Activated T-helper 1 cell treated with anti-CD3 and anti-CD28 coated beads, Interleukin-12 subunit alpha, Interleukin-12 subunit beta, Interleukin-2, Interleukin-4 antibody, amounts not matched to agents 30 ng/mL and 10 ng/mL and 1 ng/mL, durations not matched to agents 14 hours and 24 hours and 36 hours (primary cell): ENCODE measurements at places on chromosomes 4 and X. TPM values are rescaled to one million over a fixed set of nuclear protein-coding genes. Genes with fewer than 3 reads are reported as not detected.

Gene HTATSF1
- total RNA-seq: 50.2 and 54.2 TPM in 2 replicates

Gene FRAS1
- not detected in 2 replicates for total RNA-seq

DNA sequence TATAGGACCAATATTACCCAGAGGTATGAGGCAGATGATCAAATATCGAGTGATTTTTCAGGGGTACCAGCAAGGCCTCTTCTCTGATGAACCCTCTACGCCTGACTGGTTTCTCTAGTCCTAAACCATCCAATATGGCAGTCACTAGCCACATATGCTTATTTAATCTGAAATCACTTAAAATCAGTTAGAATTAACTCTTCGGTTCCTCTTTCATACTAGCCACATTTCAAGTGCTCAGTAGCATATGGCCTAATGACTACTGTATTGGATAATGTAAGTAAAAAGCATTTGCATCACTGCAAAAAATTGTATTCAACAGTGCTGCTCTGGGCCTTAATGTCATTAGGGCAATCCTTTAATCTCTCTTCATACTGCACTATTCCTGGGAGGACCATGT is 4.4 kb upstream of the APBB2 start:
- no peak overlapping the region for H3K27ac ChIP-seq
- H3K27me3 ChIP-seq: peaks cover 31% of the 10 kb centered on the region
- H3K4me3 ChIP-seq: no peak overlapping the region
- H3K4me1 ChIP-seq: peaks cover 14% of the 10 kb centered on the region

GRCh38 chr4:76001700-76002099 is 5.6 kb downstream of the CXCL9 start:
- H3K36me3 ChIP-seq: no peaks in the 10 kb centered on the region
- H3K4me3 ChIP-seq: no peak overlapping the region
- H3K27me3 ChIP-seq: peaks cover 2% of the 10 kb centered on the region
- DNase-seq: no peak
- H3K4me1 ChIP-seq: peaks cover 22% of the 10 kb centered on the region

GRCh38 chr4:21415728-21416127 is 532.8 kb downstream of the KCNIP4 start:
- H3K27ac ChIP-seq: no peak overlapping the region
- no peaks in the 10 kb centered on the region for H3K27me3 ChIP-seq
- H3K4me3 ChIP-seq: no peak overlapping the region
- H3K36me3 ChIP-seq: no peaks in the 10 kb centered on the region

GRCh38 chr4:61239250-61239649 is 39.1 kb downstream of the ADGRL3 start:
- H3K36me3 ChIP-seq: no peaks in the 10 kb centered on the region
- H3K4me1 ChIP-seq: no peaks in the 10 kb centered on the region
- H3K27ac ChIP-seq: no peak overlapping the region
- no peak for DNase-seq
- H3K27me3 ChIP-seq: no peaks in the 10 kb centered on the region

DNA sequence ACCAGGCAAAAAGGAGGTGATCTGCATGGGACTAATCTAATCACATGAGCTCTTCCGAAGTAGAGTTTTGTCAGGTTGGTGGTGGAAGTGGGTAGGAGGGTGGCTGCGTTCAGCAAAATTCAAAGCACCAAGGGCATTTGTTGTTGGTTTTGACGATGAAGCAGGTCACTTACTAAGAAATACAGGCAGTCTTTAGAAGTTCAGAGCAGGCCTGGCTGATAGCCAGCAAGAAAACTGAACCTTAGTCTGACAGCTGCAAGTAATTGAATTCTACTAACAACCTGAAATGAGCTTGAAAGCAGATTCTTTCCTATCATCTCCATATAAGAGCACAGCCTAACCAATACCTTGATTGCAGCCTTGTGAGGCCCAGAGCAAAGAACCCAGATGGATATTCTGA is 505.8 kb downstream of the KLHL13 start:
- no peak overlapping the region for H3K27ac ChIP-seq
- no peaks in the 10 kb centered on the region for H3K27me3 ChIP-seq
- no peaks in the 10 kb centered on the region for H3K36me3 ChIP-seq
- H3K4me1 ChIP-seq: no peaks in the 10 kb centered on the region
- no peak overlapping the region for H3K4me3 ChIP-seq

GRCh38 chr4:183182873-183183725 is 84.0 kb downstream of the WWC2 start:
- no peak overlapping the region for H3K4me3 ChIP-seq
- DNase-seq: no peak
- peaks cover 13% of the 10 kb centered on the region for H3K4me1 ChIP-seq
- H3K36me3 ChIP-seq: no peaks in the 10 kb centered on the region
- no peak overlapping the region for H3K27ac ChIP-seq
- peaks cover 33% of the 10 kb centered on the region for H3K27me3 ChIP-seq

- H3K4me1 ChIP-seq: no peaks in the 10 kb centered on the region
- DNase-seq: no peak
- H3K27me3 ChIP-seq: no peaks in the 10 kb centered on the region
- H3K27ac ChIP-seq: no peak overlapping the region
Observed at GRCh38 chrX:96776966-96777365, 92.3 kb downstream of the DIAPH2 start.

DNA sequence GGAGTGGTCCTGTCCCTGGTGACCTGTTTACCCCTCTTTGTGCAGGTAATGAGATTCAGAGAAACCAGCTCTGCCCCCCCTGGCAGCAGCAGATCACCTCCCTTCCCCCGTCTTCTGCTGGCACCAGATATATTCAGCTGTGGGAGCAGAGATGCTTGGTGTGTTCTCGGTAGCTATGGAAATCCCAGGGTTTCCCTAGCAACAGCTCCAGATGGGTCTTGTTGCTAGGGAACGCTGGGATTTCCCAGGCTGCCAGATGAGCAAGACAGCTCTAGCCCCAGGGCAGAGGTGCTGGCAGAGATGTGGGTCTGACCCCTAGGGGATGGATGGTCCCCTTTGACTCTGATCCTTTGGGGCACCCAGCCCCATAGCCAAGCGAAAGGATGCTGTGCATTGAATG is 20.2 kb downstream of the CETN2 start:
- H3K36me3 ChIP-seq: no peaks in the 10 kb centered on the region
- DNase-seq: no peak
- peaks cover 18% of the 10 kb centered on the region for H3K4me1 ChIP-seq
- H3K4me3 ChIP-seq: no peak overlapping the region
- no peak overlapping the region for H3K27ac ChIP-seq
